ENCODE measurements at places on chromosomes 4 and X. TPM values are rescaled to one million over a fixed set of nuclear protein-coding genes. Genes with fewer than 3 reads are reported as not detected.

GRCh38 chr4:88177983-88178625 is 19.7 kb upstream of the ABCG2 start:
- peaks cover 12% of the 10 kb centered on the region for H3K27me3 ChIP-seq
- H3K36me3 ChIP-seq: peaks cover 3% of the 10 kb centered on the region
- H3K4me1 ChIP-seq: peaks cover 4% of the 10 kb centered on the region
- no peak overlapping the region for H3K27ac ChIP-seq

DNA sequence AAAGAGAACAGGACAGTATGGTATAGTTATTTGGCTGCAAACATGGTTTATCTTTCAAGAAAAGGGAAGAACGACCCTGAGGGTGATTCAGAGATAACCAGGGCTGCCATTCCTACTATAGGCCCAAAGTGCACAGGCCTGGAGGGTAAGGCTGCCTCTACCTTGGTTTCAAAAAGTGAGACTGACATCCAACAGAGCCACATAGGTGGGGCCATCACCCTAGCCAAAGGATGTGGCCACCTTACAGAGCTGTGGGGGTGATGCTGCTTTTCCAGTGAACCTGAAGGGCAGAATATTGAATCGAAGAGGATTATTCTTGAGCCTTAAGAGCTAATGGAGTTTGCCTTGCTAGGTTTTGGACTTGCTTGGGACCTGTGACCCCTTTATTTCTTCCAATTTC is 15.7 kb downstream of the SH2D1A start:
- H3K36me3 ChIP-seq: peaks cover 2% of the 10 kb centered on the region
- H3K27me3 ChIP-seq: no peaks in the 10 kb centered on the region
- no peak overlapping the region for H3K4me3 ChIP-seq
- peaks cover 36% of the 10 kb centered on the region for H3K4me1 ChIP-seq
- peak overlapping the region; percentile 77 for H3K27ac ChIP-seq

- H3K27me3 ChIP-seq: no peaks in the 10 kb centered on the region
- no peak for DNase-seq
- no peak overlapping the region for H3K4me3 ChIP-seq
- peaks cover 7% of the 10 kb centered on the region for H3K4me1 ChIP-seq
These were observed 35.5 kb upstream of the PLAC8 start for GRCh38 chr4:83149865-83150652.

DNA sequence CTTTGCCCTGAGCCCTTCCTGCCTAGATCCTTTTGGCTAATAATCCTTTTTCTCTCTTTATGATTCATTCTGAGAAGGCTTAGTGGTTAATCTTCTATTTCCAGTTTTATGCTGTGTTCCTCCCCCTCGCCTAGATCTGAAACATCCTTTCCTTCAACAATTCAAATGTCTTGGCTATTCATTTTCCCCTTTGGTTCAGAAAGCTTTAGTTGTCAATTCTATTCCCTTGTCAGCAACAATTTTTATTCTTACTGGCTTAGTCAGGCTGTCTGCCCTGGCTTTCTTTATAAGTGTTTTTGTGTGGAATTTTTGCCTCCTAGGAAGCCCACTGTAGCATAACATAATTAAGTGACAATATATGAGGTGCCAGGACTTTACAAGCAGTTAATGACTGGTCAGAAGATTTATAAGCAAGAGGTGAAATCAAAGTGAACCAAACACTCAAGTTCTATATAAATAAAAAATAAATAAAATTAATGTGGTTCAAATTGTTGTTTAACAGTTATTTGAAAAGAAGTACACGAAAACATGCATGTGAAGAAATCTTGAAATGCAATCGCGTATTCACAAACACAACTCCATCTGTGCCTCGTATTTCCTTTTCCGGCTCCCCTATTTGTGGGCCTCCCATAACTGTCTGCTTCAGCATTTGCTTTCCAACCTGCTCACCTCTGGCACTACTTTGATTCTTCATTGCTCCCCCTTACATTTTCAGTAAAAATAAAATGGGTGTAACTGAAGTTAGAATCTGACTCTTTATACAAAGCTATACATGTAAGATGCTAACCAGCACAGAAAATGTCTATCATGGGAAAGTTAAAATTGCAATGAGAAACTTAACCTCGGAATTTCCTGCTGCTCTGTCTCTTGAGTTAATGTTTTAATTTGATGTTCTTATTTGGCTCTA is 235.4 kb downstream of the SPRY1 start:
- H3K4me1 ChIP-seq: no peaks in the 10 kb centered on the region
- no peak for DNase-seq
- no peaks in the 10 kb centered on the region for H3K36me3 ChIP-seq
- no peaks in the 10 kb centered on the region for H3K27me3 ChIP-seq
- no peak overlapping the region for H3K27ac ChIP-seq

DNA sequence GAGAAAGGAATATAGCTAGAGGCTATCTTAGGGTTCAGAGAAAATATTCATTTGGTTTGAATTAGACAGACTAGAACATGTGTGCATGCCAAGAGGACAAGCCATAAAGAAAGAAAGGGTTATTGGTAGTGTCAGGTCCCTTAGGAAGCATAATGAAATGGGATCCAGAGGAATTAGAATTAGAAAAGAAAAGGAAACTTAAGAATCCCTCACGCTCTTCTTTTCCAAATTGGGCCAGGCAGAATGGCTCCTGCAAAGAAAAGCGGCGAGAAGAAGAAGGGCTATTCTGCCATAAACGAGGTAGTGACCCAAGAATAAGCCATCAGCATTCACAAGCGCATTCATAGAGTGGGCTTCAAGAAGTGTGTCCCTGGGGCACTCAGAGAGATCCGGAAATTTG is 4.9 kb upstream of the ABCG2 start:
- no peak overlapping the region for H3K4me3 ChIP-seq
- peaks cover under 1% of the 10 kb centered on the region for H3K27me3 ChIP-seq
- peaks cover 1% of the 10 kb centered on the region for H3K4me1 ChIP-seq
- H3K27ac ChIP-seq: no peak overlapping the region
- DNase-seq: no peak
- H3K36me3 ChIP-seq: peaks cover 4% of the 10 kb centered on the region

DNA sequence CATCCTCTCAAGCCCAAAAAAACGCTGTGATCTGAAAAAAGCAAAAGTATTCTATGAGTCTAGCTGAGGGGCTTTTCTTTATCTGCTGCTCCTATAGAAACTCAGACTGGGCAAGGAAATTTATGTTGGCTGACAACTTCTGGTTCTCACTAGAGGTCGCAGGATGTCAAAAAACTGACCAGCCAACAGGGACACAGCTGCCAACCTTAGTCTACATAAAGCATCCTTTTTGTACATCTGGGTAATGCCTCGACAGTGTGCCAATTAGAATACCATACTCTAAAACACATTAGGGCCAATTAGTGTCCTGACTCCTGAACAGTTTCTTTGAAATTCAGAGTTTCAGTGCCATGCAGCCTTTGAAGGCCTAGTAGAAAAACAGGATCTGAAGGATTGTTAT is 8.8 kb upstream of the TLL1 start:
- no peaks in the 10 kb centered on the region for H3K36me3 ChIP-seq
- H3K27me3 ChIP-seq: no peaks in the 10 kb centered on the region
- H3K27ac ChIP-seq: no peak overlapping the region
- no peaks in the 10 kb centered on the region for H3K4me1 ChIP-seq
- DNase-seq: no peak

DNA sequence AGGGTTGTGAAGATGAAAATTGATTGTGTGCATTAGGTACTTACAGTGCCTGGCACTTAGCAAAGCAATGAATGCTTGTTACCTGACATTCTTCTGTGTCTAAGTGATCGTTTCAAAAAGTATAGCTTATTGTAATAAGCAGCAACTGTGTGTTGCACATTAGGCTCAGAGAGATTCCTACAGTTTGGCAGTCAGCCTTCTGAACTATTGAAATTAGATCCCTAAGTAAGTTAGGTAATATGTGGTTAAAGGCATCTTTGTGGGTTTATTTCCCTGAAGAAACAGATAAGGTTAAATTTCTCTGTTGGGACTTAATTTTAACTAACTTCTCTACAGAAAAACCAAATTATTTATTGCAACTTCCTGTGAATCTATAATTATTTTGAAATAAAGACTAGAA is 93.4 kb downstream of the REPS2 start:
- H3K27me3 ChIP-seq: no peaks in the 10 kb centered on the region
- no peak for DNase-seq
- no peak overlapping the region for H3K27ac ChIP-seq
- peaks cover 2% of the 10 kb centered on the region for H3K4me1 ChIP-seq
- H3K4me3 ChIP-seq: no peak overlapping the region

DNA sequence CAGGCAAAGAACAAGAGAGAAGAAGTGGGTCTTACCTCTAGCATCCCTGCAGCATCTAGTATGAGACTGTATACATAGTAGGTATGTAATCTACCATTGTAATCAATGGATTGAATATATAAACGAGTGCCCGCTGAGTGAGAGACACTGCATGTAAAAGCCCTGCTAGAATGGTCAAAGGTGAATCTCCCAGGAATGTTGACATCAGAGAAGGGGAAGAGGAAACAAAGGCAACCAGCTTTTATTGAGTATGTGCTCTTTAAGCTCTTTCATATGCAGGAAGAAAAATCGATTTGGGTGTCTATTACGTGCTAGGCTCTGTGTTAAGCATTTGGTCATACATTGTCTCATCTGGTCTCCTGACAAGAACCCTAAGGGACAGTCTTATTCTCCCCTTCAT is 91.9 kb upstream of the KLHL13 start:
- no peak for DNase-seq
- no peak overlapping the region for H3K27ac ChIP-seq
- no peaks in the 10 kb centered on the region for H3K27me3 ChIP-seq
- H3K36me3 ChIP-seq: no peaks in the 10 kb centered on the region
- H3K4me1 ChIP-seq: no peaks in the 10 kb centered on the region
- no peak overlapping the region for H3K4me3 ChIP-seq

- no peaks in the 10 kb centered on the region for H3K4me1 ChIP-seq
- no peak for DNase-seq
- H3K27me3 ChIP-seq: no peaks in the 10 kb centered on the region
- H3K36me3 ChIP-seq: no peaks in the 10 kb centered on the region
- H3K4me3 ChIP-seq: no peak overlapping the region
- H3K27ac ChIP-seq: no peak overlapping the region
These were observed 125.1 kb downstream of the HS6ST2 start for GRCh38 chrX:132833373-132833772.

DNA sequence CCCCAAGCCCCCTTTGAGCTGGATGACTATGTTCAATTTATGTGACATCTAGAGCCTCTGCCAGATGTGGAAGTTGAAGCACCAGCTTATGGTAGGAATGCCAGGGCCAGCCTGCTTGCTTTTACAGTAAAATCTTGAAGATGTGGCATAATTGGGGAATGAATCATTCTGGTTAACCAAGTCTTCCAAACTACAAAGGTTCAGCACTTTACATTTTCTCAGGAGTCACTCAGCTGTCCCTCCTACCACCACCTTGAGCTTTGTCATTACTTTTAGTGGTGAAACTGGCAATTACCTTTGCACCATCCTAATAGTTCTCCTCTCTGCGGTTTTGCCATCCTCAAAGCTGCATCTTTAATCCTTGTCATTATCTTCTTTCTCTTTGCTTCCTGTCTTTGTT is 172.2 kb downstream of the HS6ST2 start:
- no peaks in the 10 kb centered on the region for H3K36me3 ChIP-seq
- H3K27ac ChIP-seq: no peak overlapping the region
- DNase-seq: no peak
- no peaks in the 10 kb centered on the region for H3K4me1 ChIP-seq
- no peaks in the 10 kb centered on the region for H3K27me3 ChIP-seq

DNA sequence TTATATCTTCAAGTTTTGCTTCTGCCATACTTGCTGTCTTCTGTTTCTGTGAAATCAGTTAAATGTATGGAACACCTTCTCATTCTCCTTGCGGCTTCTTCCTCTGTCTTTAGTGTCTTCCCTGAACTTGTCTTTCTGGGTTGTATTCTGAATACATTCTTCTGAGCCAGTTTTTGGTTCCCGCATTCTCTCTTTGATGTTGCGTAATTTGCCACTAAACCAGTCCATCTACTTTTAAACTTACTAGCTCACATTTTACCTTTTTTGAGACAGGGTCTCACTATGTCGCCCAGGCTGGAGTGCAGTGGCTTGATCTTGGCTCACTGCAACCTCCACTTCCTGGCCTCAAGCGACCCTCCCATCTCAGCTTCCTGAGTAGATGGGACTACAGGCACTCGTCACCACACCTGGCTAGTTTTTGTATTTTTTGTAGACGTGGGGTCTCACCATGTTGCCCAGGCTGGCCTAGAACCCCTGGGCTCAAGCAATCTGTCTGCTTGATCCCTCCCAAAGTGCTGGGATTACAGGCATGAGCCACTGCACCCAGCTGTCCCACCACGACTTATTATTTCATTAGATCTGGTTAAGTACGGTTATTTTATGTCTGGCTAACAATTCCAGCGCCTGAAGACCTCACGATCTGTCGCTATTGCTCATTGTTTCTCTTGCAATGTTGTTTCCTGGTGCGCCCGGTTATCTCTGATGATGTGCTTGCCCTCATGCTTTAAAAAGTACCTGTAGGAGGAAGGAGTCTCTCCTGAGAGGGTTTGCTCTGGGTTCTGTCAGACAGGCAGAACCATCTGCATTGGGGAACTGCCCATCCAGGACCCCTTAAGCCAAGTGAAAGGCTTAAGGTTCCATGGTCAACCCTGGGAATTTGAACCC is 9.8 kb upstream of the FAM3A start:
- peak overlapping the region; percentile 55 for H3K4me3 ChIP-seq
- H3K27me3 ChIP-seq: no peaks in the 10 kb centered on the region
- no peaks in the 10 kb centered on the region for H3K36me3 ChIP-seq
- no peak for DNase-seq
- H3K27ac ChIP-seq: peak overlapping the region; percentile 56
- peaks cover 12% of the 10 kb centered on the region for H3K4me1 ChIP-seq

DNA sequence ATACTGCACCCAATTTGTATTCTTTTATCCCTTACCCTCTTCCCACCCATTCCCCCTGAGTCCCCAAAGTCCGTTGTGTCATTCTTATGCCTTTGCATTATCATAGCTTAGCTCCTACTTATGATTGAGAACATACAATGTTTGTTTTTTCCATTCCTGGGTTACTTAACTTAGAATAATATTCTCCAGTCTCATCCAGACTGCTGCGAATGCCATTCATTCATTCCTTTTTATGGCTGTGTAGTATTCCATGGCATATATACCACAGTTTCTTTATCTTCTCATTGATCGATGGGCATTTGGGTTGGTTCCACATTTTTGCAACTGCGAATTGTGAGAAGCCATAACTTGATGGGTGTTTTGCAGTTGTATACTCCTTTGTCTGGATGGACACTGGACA is 62.8 kb downstream of the FHIP1A start:
- no peak for DNase-seq
- H3K27me3 ChIP-seq: no peaks in the 10 kb centered on the region
- no peaks in the 10 kb centered on the region for H3K36me3 ChIP-seq

The FRMD7 gene
- total RNA-seq: not detected

The PLXNB3 gene
- 2.9 TPM for total RNA-seq

The SH3BP2 gene
- total RNA-seq: 36.0 TPM

The ODAM gene
- total RNA-seq: not detected

All from T-helper 17 cell (primary cell).